ENCODE measurements at places on chromosomes 11 and 22.

DNA sequence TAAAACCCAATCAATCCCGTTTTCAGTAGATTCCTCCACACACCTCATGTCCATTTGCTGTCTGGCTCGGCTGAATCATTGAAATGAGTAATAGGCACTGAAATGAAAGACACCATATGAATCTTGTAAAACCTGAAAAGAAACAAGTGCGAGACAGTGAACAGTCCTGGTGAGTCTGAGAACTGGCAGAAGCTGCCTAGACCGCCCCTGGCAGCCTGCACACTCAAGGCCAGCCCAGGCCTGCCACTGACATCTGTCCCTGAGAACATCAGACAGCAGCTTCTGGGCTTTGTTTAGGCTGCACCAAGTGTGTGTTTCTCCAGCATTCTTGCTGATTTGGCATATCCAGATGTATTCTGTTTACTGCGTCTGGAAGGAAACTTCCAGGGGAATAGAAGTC, 44.8 kb downstream of the ENDOD1 start:
- no peak for DNase-seq

GRCh38 chr11:76794371-76795289, 11.5 kb downstream of the TSKU start:
- DNase-seq: no peak

DNA sequence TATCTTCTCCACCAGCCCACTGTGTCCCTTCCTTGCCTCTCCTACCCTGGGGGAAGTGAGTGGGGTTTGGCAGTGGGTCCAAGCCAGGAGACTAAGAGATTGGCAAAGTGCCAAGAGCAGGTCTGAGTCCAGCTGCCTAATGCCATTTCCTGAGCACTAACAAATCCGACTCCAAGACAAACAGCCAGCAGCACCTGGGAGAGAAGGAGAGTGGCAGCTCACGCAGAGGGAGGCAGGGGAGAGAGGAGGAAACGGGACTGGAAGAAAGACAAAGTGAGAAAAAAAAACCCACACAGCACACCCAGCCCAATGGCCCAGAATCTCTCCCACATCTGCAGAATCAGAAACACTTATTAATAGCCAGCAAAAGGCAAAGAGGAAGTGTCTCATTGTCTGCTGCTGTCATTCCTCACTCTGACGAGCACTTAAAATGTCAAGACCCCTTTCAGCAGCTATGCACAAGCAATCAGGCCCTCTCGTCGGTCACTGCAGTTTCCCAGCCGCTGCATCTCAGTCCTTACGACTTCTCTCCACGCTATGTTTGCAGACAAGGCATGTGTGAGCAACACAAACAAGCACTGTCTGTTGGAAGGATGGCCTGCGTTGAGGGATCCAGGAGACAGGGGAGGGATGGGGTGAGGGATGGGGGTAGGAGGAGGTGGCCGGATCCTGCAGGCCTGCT, 558.4 kb upstream of the CADM1 start:
- no peak for DNase-seq

GRCh38 chr22:26777156-26777801, 119.9 kb downstream of the MIAT start:
- no peak for DNase-seq

DNA sequence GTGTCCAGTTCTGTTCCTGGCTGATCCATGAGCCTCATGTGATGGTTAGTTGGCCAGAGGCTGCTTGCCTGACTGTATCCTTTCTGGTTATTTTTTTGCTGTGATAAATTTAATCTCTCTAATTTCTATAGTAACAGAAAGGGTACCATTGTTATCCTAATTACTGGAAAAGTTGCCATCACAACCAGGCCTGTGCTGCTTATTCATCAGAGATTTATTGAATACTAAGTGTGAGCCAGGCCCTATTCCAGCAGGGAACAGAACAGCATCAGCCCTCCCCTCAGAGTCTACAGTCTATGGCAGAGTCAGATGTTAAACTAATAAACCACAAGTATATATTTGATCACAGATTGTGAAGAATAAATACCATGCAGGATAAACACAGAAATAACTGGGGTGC, 86.8 kb downstream of the DEPDC5 start:
- DNase-seq: no peak

- peak; percentile 6 for DNase-seq
Measured at GRCh38 chr22:43077121-43077877, 11.9 kb downstream of the TTLL1 start.
